ENCODE measurements at places on chromosomes 4 and X.

- no peak for DNase-seq
These were observed 29.4 kb upstream of the FBXW7 start for GRCh38 chr4:152565333-152565732.

DNA sequence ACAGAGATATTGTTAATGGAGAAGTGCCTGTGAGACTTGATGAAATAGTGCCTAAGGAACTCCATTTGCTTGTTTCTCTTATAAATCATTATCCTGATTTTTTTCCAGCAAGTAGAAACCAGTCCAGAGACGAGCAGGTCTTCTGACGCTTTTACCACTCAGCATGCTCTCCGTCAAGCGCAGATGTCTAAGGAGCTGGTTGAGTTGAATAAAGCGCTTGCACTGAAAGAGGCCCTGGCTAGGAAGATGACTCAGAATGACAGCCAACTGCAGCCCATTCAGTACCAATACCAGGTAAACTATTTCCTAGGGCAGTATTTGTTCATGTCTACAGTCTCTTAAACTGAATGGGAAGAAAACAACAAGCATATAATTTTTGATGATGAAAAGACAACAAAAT is 63.6 kb downstream of the KIF4A start:
- DNase-seq, result no peak

GRCh38 chrX:139002319-139002718 is 290.8 kb upstream of the FGF13 start:
- no peak for DNase-seq

- DNase-seq, result no peak
These were observed 12.7 kb upstream of the HPF1 start for GRCh38 chr4:169770416-169770815.

DNA sequence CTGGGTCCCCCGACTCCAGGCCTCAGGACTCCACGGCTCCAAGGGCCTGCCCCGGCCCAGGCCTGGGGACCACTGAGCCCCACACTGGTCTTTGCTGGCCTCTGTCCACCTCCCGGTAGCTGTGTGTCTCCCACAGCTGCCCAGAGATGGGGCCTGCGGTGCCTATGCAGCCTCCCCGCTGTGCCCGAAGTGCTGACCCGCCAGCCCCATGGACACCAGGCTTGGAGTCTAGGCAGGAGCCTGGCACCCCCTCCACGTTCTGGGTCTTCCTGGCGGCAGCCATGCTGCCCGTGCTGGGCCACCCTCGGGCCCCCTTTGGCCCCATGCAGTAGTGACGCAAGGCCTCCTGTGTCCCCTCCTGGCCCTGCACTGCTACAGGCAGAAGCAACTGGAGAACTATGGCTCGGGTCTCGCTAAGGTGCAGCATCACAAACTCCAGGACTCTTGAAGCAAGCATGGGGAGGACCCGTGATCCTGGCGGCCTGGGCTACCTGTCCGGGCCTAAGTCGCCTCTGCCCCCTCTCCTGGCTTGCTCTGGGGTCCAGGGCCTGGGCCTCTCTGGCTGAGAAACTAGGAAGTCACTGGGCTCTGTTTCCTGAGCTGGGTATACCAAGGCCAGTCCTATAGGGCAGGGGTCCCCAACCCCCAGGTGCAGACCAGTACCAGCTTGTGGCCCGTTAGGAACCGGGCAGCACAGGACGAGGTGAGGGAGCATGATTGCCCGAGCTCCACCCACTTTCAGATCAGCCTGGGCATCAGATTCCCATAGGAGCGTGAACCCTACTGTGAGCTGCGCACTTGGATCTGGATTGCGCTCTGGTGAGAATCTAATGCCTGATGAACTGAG is 917 bp downstream of the MYL5 start:
- DNase-seq, result no peak

DNA sequence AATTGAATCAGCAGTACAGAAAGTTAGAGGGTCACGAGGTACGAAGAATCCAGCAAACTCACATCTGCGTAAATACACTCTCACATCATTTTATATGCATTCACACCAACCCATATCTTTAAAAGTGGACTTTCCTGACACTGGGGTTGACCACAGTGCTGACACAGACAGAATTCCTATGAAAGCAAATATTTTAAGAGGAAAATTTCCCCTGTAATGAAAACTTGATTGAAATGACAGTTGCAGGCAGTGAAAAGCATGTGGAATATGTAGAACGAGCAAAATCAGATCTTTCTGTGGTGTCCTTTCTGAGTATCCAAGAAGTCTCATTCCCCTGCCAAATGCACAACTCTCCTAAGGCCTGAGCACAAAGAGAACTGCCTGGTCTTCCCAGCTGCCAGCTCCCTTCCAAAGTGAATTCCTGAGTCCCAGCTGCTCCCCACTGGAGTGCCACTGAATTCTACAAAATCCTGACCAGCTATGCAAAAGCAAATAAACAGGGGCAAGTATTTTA is 50.5 kb upstream of the FAM9C start:
- no peak for DNase-seq

GRCh38 chr4:56937262-56937661 is 29.6 kb downstream of the REST start:
- DNase-seq, result no peak

GRCh38 chrX:19682712-19683331 is 167.5 kb upstream of the MAP3K15 start:
- DNase-seq, result no peak

DNA sequence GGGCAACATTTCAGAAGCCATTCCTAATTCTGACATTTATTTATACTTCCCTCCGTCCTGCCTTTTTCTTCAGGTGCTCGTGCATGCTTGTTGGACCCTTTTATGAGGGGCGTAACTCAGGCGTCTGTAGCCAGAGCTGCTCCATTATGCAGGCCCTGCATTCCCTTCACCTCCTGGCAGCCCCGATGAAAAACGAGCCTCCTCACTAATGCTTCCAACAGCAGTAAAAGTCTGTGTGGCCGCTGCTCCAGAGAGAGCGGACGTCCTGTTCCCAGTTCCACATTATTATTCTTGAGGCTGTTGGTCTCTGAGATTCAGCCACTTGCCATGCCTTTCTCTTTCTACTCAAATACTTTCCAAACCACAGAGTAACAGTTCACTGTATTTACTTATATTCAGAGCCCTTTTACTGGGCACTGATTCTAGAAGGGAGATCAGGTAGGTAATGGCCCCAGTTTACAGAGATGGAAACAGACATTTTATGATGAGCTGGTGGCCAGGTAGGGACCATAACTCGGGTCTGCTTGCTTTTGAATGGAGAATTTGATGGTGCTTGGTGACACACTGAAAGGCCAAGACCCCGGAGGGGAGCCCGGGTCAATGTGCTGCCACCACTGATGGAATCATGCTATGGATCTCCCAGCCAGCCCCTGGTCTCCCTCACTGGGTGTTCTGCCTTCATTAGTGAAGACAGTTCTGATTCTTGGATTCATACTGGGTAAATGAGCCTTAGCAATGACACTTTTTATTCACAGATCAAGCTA is 101.0 kb downstream of the GATB start:
- no peak for DNase-seq

GRCh38 chr4:75715105-75715799 is 9.1 kb upstream of the USO1 start:
- DNase-seq, result no peak

GRCh38 chrX:47843363-47843762 is 6.7 kb downstream of the ZNF81 start:
- DNase-seq, result no peak

GRCh38 chrX:21412883-21413282 is 38.7 kb downstream of the CNKSR2 start:
- no peak for DNase-seq

DNA sequence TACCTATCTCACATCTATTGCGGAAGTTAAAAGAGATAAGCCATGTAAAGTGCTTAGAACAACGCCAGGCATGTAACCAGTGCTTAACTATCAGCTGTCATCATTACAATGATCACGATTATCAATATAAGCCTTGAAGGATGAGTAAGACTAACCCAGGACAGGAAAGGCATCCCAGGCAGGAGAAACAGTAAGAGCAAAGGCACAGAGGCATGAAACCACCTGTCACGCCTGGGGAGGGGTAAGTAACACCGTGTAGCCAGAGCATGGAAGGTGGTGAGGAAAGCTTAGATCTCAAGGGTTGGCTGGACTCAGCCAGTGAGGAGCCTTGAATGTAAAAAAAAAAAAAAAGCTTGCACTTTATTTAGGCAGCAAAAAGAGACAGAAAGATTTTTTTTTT is 71.7 kb upstream of the NOCT start:
- no peak for DNase-seq

DNA sequence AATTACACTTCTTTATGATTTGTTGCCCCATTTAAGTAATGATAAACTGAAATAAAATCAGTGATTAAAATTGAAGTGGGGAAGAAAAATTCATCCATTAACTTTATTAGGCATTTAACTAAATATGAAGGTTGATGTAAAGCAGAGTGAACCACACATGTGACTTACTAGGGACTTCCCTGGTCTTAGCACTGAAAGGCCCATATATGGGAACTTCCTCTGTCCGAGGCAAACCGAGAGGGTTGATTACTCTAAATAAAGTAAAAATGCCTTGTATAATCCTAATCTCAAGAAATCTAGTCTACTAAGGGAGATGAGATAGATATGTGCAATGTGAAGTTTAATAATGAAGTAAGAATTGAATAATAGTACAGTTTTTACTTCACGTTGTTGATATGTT is 403.9 kb upstream of the RPS6KA3 start:
- DNase-seq, result no peak

DNA sequence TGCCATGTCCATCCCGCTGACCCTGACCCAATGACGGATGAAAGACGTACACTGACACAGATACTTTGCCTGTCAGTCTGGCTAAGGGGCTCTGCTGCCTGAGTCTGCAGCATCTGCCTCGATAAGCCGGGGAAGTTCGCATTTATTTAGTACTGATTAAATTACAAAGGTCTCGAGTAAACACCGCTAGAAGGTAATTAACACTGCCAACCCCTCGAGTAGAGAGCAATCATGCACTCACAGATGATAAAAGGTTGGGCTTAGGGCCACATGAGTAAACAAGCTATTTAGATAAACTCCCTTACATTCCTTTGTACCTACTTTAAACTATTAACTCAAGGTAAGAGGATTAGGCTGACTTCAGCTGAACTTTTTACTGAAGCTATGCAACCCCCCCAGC is 16.0 kb upstream of the RBMXL3 start:
- DNase-seq, result no peak

GRCh38 chr4:123821861-123822260 is 425.3 kb downstream of the SPRY1 start:
- DNase-seq, result no peak

DNA sequence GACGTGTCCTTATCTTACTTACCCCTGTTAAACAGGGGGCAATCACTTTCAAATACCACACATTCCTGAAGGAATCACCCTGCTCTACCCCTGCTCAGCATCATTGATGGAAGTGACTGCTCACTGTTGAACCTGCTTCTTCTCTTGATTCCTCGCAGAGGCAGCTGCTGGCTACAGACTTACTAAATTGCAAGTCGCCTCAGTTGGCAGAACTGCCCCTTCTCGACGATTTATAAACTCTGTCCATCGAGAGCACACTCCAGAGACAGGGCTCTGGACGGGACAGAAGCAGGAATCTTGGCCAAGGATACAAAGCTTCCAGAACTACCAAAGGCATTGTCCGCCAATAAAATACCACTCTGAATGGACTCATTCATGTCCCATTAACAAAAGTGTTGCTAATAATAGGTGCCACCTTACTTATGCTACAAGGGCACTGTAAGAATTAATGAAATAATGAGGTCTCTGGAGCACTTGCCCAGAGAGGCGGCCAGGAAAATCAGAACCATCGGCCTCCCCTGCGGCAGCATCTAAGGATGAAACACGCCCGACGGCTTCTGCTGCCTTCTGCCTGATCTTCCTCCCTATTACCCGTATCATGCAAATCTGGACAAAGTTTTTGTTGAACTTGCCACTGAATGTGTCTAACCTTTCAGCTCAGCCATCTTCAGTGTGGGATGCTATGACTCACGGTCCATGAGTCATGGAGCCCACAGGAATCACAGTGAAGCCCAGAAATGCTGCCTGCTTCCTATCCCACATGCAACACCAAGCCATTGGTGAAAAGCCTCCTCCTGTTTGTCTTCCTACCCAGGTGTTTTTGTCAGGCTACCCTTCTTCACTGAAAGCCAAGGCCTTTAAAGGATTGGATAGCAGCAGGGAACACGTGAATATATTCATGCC is 164.9 kb downstream of the MAML3 start:
- DNase-seq, result no peak

- no peak for DNase-seq
These were observed 6.1 kb downstream of the ZMAT1 start for GRCh38 chrX:101925733-101926132.

DNA sequence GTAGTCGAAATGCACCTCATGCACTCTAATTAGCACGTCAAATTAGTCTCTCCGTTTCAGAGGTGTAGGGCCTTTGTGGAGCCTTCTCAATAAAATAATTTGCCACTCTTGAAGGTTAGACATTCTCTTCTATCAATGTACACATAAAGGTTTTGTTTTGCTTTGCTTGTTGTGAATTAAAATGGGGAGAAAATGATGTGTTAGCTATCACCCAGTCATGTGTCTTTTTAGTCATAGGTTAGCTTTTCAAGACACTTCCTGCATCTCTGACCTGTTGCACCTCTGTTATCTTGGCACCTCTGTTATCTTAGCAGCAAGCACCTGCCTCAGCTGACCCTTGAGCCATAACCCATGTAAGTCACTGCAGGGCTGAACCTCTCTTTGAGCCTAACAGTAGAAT is 936 bp downstream of the TMEM144 start:
- DNase-seq, result no peak

DNA sequence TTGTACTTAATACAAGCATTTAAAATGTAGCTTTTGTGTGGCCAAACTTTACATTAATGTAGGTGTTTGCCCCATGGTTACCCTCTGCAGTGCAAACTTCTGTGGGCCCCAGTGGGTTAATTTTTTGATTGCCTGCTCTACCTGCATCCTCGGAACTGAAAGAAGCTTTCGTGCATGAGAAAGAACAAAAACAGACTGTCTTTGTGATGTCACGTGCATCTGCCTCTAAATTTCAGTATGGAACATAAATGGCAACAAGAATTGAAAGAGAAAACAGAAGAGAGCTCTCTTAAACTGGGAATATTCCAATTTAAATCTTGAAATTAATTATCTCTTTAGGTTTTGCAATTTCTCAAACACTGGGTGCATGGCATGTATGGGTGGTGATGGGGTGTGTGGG is 182.4 kb upstream of the LCORL start:
- DNase-seq, result no peak

GRCh38 chr4:80913381-80913780 is 117.1 kb upstream of the BMP3 start:
- no peak for DNase-seq

DNA sequence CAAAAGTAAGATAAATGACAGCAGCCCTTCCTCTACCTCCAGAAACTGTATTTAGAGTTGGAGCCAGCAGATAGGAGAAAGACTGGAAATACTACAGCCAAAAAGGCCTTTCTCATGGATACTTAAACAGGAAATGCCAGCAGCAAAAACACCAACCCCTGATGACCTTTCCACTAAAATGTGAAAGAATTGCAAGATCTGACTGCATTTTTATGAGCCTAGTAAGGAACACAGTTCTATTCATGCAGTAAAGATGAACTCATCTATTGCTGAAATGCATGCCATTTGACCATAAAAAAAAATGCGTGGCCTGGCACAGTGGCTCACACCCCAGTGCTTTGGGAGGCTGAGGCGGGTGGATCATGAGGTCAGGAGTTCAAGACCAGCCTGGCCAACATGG is 19.9 kb downstream of the ABCG2 start:
- DNase-seq, result no peak

- no peak for DNase-seq
These were observed at the start of gene SUPT20HL1 for GRCh38 chrX:24360272-24360671. Gene SUPT20HL1 (plus strand): TSS chrX:24360639. CDS start chrX:24362761, 2,122 bp downstream.

GRCh38 chr4:3680656-3681055 is 85.5 kb upstream of the ADRA2C start:
- DNase-seq, result no peak

GRCh38 chrX:47645530-47645929 is 4.8 kb downstream of the ELK1 start:
- DNase-seq, result no peak
